Stimulated activated CD4-positive, alpha-beta T cell treated with anti-CD3 and anti-CD28 coated beads, Interleukin-4, amount 100 ng/mL, for 48 hours (primary cell): ENCODE measurements at places on chromosomes 5 and 9.

DNA sequence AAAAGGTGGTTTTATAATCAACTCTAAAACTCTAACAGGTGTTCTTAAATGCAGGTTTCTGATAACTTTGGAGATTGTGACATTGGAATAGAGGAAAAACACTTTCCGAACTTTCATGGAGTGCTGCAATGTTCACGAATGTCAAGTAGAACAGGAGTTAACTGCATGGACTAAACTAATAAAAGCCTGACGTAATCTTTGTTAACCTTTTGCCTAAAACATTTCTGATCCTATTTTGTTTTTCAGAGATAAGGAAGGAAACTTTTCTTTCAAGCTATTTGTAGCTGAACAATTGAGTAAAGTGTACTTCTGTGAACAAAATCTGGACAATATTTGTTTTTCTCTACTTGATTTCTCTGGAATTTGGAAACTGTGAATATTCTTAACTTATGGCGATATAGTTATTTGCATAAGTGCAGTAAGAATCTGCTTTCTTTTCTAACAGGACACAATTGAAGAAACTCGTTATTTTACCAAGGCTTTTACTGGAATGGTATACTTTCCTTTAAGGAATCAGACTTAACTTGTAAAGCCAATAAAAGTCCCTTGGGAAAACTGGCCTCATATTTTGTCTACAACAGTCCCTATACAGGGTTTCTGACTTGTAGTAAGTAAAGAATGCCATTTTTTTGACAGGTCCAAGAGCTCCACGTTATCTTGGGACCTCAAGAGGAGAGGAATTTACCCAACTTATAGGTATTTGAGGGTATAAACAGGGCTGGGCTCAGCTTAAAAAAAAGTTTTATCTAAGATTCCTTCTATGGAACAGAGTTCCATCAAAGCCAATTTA is 154.7 kb downstream of the NXNL2 start:
- DNase-seq = no peak

- DNase-seq = no peak
These were observed 16.0 kb downstream of the ENC1 start for GRCh38 chr5:74624501-74624900.

DNA sequence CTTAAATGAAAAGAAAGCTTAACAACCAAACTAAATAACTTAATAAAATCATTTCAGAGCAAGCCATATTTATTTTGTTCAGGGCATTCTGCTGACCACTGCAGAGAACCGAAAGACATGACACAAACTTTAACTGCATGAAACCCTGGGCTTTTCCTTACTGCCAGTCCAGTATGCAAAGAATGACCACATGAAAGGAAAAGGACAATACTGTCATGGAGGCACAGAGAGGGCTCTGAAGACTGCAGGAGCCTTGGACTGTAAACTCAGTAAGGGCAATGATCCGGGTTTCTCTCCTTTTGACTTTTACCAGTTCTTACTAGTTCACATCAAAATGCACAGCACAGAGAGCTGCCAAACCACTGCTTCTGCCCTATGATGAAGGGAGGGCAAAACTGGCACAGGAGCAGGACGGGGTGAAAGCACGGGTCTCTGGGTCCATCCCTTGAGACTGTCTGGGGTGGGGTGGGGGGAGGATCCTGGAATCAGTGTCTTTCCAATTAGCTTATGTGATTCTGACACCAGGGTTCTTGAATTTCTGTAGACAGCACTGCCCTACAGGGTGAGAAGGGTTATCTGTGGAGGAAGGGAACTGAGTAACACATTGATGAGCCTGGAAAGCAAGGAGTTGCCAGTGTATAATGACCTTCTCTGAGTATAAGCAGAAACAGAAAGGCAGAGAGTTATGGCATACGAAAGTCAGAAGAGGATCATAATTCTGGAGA is 44.7 kb downstream of the RNF130 start:
- DNase-seq = no peak

- DNase-seq = no peak
These were observed 17.6 kb upstream of the MTMR12 start for GRCh38 chr5:32330126-32330971.

- DNase-seq = no peak
These were observed 693.5 kb downstream of the PTPRD start for GRCh38 chr9:9919174-9919775.

- no peak for DNase-seq
These were observed 9.0 kb downstream of the FXN start for GRCh38 chr9:69044240-69045219.

- no peak for DNase-seq
These were observed 36.3 kb upstream of the LRRTM2 start for GRCh38 chr5:138911441-138911840.

DNA sequence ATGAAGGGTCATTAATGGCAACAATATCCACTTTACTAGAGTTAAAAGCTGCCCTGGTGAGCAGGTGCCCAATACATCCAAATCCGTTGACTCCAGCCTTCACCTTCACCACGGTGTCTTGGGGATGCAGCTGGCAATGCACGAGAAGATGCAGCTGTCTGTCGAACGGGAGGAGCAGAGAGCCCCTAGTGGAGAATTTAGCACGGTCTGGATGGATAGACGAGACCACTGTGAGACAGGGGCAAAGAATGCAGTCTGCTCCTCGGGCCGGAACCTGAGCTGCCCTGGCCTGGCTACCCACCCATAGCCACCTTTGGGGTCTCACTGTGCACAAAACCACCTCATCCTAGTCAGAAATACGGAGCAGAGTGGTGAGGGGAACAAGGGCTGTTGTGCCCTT is 35.1 kb downstream of the ADRA1B start:
- DNase-seq = no peak

DNA sequence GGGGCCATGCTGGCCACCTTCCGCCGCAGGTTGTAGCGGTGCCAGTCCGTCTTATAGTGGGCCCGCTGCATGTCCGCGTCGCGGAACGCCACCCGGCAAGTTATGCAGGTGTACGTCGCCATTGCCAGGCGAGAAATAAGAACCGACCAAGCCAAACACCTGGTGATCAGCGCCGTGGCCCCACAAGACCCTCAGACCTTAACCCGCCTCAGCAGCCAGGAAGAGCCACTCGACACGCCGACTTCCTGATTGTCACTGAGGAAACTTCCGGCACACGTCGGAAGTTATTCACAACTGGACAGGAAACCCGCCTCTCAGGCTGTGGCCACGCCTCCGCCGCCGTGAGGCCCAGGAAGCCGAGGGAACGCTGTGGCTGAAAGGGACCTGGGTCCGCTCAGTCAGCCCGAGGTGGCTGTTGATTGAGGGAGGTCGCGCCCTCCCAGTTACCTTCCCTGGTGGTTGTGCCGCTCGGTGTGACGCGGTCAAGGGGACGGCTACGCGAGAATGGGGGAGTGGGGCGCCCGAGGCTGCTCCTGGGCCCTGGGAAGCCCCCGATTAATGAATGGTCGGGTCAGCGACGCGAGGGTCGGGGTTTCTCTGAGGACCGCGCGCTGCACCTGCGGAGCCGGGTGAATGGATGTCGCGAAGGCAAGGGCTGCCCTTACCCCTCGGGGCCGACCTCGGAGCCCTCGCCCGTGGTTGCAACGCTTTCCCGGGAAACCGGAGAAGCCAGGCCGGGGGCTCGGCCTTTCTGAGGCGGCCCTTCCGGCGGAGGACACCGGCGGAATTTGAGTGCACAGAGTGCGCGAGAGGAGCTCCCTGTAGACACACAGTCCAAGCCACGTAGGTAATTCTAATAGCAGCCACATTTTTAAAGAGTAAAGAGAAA is at the start of gene ZNF622:
TSS of gene ZNF622 (minus strand) at position 257 of the 889 bp plus-strand sequence. CDS start at position 122, 135 bp downstream.
- DNase-seq = peak; percentile 88

DNA sequence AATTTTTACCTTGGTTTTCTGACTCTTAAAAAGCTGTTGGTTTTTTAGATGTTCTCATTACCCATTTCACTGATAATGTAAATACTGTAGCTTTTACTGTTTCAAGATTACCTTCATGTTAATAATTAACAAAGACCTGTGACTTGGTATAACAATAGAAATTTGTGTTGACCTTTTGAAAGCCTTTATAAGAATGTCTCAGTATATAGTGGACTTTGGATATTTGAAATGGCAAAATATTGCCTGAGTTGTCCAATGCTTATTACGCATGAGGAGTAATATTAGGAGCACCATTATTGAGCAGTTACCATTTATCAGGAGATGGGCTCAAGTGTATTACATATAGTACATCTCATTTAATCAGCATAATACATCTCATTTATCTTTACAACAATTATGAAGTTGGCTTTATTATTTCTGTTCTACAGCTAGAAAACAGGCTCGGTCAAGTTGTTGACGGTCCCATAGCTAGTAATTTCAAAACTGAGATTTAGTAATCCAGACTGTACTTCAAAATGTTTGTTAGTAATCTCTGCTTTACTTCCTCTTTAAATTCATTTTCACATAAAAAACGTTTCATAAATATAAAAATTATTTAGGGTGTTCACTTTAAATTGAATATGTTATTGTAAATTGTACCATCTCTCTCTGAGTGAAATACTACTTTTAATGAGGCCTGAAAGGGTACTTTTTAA is 50.7 kb upstream of the FKTN start:
- DNase-seq = no peak

DNA sequence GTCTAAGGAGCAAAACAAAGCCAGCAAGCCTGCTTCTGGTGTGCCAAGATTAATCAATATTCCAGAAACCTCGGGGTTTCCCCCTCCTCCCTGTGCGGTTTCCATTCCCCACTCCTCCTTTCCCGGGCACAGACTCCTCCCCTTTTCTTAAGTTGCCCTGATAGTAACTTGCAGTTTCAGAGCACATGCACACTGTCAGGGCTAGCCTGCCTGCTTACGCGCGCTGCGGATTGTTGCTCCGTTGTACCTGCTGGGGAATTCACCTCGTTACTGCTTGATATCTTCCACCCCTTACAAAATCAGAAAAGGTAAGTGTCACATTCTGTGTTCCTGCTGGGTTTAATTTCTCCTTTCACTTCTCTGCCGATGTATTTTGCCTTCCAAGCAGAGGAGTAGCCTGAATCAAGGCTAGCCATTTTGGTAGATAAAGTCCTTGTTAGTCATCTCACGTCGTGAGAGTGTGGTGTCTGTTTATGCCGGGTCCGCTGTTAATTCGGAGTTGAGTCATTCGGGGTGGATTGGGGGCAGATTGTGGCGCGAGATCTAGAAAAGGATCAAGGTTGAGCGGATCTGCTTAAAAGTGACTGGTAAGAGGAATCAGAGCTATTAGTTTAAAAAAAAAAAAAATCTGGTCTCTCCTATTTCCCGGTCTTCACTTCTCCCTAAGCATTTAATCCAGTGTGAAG is at the start of gene SLC1A3:
TSS of gene SLC1A3 (plus strand) at position 179 of the 686 bp plus-strand sequence. CDS start 1,818 bp downstream, outside the sequence.
- peak; percentile 40 for DNase-seq

GRCh38 chr9:15253197-15253596 is 53.8 kb downstream of the TTC39B start:
- no peak for DNase-seq

DNA sequence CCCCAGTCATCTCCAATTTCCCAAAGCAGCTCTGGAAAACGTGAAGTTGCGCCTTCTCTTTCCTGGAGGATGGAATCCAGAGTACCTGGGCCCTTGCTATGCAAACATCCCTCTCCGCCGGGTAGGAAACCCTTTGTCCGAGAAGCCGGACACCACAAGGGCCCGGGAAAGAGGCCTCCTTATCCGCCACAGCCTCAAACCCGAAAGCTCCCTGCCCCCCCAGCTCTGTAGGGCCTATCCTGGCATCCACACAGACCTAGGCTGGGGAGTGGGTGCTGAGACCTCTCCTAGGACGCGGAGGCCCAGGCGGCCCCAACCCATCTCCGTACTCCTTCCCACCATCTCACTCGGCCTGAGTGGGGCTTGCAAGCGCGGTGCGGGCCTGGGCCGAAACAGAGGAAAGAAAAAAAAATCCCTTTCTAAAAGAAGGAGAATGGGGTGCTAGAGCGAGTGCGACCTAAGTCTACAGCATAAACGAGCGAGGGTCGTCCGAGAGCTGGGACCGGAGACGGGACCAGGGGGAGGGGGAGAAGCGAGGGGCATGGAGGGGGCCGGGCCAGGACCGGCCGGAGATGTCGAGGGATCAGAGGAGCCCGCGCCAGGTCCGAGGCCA is 624 bp downstream of the FBXW11 start:
- peak; percentile 14 for DNase-seq

DNA sequence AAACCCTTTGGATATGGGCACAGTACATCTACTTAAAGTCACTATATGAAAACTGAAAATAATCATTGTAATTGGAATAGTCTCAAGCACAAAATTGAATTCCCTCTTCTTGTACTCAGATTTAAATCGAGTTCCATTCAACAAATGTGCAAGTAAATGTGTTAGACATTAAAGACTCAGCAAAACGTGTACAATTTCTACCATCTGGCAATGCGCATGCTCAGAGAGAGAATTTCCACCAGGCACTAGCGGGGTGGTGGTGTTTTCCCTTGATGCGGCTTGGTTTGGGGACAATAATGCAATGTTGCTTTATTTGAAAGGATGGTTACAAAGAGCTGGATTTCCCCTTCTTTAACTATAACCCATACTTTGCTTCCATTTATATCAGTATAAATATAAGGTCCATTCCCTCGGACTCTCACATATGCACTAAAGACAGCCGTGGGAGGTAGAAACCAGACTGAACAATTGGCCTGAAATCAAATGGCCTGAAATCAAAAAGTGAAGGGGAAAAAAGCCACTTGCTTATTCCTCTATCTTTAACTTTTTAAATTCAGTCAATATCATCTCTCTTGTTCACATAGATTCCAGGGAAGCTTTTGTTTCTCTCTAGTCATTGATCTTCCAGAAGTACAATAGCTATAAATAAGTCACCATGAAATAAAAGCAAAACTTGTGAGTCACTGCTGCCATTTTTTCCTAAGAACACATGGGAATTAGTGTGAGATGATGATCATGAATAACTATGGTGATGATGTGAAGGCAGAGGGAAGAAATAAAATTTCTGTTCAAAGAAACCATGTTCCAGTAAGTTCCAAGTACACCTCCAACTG is 59.2 kb downstream of the ADAMTS12 start:
- no peak for DNase-seq

GRCh38 chr5:126236994-126237393 is 186.2 kb upstream of the GRAMD2B start:
- DNase-seq = no peak

DNA sequence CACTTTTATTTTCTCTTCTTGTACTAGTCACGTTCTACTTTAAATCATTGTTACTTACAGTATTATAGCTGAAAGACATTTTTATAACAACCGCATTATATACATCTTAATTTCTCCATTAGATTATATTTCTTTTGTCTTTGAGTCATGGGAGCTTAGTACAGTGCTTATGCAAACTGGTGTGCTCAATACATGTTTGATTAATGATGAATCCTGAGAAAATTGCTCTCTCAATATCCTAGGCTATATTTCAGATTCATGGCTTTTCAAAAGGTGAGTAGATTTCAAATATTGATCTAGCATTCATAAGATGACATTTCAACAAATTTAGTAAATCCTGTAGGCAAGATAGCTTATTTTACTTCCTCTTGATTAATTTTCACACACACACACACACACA is 102.2 kb upstream of the FST start:
- DNase-seq = no peak

DNA sequence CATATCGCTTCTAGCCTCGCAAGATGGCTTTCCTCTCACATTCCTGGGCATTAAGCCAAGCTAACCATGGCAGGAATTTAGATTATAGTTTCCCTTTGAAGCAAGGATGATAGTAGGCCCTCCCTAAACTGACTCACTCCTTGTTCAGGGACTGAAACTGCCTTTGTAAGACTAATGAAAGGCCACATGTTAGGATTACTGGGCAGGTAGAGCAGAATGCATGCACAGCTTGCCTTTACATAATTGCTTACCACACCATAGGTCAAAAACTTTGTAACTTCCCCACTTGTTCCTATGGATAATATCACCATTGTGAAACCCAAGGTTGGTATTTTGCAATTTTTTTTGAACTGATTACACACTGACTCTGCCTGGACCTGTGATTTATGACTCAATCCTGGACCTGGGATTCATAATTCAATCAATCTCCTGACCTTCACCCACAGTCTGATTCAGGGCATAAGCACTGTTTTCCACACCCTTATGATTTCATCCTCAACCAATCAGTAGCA is 41.0 kb upstream of the PRDM9 start:
- DNase-seq = no peak
